Stimulated activated CD8-positive, alpha-beta memory T cell treated with anti-CD3 and anti-CD28 coated beads, Interleukin-7, amount 100 ng/mL, for 1 hour (primary cell): ENCODE measurements at places on chromosomes 12 and 14.

GRCh38 chr12:94240171-94240570 is 91.8 kb downstream of the PLXNC1 start:
- DNase-seq: no peak

- DNase-seq: no peak
These were observed 26.2 kb downstream of the EVL start for GRCh38 chr14:100091386-100091785.

DNA sequence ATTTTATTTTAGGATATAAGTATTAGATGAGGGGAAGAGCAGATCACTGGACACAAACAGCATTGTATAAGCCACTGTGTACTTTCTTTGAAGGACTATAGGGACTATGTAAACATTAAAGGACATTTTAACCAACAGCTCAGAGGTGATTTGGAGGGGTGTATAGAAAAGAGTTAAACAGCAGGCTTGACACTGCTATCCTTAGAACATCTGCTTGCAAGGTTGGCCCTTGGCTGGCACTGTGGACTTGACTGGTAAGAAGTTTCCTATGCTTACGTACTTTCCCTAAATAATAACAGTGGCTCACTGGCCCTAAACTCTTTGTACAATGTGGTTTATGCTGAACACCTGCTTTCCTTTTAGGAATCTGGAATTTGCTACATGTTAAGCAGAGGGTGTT is 28.7 kb downstream of the ZFYVE26 start:
- DNase-seq: no peak

DNA sequence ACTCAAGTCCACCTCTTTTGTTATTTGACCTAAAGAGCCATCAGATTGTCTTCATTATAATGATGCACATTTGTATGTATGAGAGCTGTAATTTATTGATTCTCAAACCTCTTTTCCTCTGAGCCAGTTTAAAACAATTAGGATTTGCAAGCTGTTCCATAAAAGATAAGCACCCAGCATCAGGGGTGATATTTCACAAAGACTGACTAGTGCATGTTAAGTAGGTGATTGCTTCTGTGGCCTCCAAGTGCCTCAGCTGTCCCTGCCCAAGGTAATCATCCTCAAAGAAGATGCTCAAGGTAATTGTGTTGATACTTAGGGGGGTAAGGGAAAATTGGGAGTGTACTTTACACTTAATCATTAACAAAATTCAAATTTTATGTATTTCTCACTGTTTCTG is 18.2 kb downstream of the CEP128 start:
- DNase-seq: no peak

- no peak for DNase-seq
These were observed 57.0 kb upstream of the FBRSL1 start for GRCh38 chr12:132432721-132433577.

DNA sequence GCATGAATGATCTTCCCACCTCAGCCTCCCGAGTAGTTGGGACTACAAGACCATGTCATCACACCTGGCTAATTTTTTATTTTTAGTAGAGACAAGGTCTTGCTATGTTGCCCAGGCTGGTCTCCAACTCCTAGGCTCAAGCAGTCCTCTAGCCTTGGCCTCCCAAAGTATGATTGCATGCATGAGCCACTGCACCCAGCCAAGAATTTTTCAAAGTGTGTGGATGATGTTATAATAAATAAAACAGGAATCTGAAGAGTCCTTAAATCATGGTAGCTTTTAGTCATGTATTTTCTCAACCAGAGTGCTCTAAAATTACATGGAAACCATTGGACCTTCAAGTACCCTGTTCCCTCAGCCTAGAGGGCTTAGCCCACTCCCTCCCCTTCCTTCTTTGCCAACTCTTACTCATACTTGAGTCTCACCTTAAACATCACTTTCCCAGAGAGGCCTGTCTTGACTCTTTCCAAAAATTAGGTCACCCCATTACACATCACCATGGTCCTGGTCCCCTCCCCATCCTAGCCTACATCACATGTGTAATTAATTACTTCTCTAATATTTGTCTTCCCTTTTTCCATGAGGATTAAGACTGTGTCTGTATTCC is 52.2 kb upstream of the BICDL1 start:
- DNase-seq: no peak

GRCh38 chr14:68362846-68363245 is 430.0 kb downstream of the ZFP36L1 start:
- DNase-seq: no peak

- no peak for DNase-seq
These were observed 52.2 kb upstream of the SRP54 start for GRCh38 chr14:34930591-34931091.

GRCh38 chr12:103868215-103868614 is 27.2 kb upstream of the NT5DC3 start:
- no peak for DNase-seq

DNA sequence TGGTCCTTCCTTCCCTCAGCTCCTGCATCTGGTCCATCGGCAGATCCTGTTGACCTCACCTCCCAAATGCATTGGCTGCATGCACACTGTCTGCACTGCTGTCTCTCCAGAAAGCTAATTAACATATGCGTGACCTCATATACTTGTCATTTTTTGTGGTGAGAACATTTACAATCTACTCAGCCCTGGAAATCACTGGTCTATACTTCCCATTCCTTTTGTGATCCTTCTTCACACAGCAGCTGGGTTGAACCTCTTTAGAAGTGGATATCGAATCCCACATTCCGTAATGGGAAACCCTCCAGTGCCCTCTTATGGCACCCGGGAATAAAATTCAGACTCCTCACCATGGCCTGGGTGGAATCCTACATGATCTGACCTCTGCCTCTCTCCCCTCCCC is 45.0 kb downstream of the SMOC1 start:
- no peak for DNase-seq

GRCh38 chr12:31318657-31319269 is 7.2 kb downstream of the SINHCAF start:
- no peak for DNase-seq

DNA sequence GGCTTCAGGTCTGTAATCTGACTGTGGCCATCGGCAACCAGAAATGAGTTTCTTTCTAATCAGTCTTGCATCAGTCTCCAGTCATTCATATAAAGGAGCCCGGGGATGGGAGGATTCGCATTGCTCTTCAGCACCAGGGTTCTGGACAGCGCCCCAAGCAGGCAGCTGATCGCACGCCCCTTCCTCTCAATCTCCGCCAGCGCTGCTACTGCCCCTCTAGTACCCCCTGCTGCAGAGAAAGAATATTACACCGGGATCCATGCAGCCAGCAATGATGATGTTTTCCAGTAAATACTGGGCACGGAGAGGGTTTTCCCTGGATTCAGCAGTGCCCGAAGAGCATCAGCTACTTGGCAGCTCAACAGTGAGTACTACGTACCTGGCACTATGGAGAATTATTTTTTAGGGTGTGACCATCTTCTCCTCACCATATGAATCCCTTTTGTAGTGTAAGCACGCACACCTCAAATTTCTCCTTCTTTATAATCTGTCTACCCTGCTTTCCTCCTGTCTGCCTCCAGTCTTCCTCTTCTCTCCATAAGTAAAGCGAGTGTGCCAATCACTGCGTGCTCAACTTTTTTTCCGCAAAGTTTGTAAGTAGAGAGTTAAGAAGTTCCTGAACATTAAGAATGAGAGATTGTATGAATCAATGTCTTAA is at the start of gene TPH2:
TSS of gene TPH2 (plus strand) at position 118 of the 658 bp plus-strand sequence. CDS start at position 260, 142 bp downstream.
- DNase-seq: no peak

GRCh38 chr14:69044965-69045555 is 66.0 kb upstream of the ACTN1 start:
- DNase-seq: no peak

GRCh38 chr12:79687711-79688260 is 3.0 kb downstream of the PAWR start:
- DNase-seq: no peak

DNA sequence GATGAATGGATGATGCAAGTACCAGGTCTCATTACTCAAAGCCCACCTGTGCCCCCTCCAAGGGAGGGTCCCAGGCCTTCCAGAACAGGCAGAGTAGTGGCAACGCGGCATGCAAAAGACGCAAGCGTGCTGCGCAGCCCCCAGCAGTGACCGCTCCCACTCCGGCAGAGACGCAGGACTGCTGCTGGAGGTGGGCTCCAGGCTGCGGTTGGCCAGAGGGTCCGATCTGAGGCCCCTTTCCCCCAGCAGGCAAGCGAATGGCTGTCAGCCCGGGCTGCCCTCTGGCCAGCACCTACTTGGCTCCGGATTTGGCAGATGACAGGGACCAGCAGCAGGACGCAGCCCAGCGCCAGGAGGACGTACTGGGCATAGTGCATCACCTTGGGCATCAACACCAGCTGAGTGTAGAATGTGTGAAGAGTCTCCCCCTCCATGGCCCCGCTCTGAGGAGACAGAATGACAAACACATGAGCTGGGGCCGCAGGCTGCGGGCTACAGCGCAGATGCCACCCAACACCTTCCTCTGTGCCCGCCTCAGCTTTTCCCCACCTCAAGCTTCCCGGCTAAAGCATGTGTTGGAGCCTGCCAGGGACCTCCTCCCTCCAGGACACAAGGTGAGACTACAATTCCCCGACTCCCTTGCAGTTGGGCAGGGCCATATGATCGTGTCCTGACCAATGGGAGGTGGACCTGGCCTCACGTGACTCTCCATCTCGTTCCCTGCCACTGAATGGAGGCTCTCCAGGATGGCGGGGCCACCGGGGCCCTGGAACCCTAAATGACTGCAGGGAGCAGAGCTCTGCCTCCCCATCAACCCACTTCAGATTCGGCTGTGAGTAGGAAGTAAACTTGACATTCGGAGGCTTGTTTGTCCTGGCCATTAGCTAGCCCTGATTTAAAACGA is 77.4 kb downstream of the SCARB1 start:
- DNase-seq: no peak

GRCh38 chr14:51824191-51824590 is 36.2 kb upstream of the GNG2 start:
- DNase-seq: no peak

GRCh38 chr14:92493492-92493891 is 20.1 kb upstream of the RIN3 start:
- no peak for DNase-seq

- no peak for DNase-seq
These were observed 18.5 kb upstream of the MLXIP start for GRCh38 chr12:122060081-122060501.

DNA sequence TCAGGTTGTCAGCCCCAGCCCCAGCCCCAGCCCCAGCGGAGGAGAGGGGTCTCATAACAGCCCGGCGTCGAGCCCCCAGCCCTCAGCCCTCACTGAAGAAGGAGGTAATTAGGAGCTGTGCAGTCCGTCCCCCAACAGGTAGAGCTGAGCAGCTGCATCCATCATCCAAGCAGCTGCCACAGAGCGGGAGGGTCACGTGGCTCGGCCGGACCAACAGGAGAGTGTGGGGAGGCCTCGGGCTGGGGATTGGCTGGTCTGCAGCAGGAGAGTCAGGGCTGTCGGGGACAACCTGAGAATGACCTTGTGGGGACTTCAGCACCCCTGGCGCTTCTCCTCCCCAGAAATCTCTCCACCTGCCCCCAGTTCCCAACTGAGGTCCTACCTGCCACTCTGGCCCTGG is 29.6 kb downstream of the SMUG1 start:
- DNase-seq: no peak

DNA sequence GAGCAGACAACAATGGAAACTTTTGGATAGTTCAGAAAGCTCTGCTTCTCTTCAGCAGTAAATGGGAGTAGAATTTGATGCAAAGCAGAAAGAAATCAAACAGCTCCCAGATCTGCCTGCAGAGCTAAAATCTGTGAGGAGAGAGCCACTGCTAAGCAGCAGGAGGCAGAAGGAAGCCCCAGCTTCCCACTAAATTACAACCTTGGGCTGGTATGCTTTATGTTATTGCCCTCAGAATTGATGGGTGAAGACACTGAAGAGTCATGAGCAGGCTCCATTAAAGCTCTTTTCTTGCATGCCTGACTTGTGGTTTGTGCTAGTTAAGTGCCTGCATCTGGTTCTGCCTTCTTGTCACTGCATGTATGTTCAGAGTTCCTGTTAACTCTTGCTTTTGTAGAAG is 8.4 kb downstream of the ZC2HC1C start:
- DNase-seq: no peak

GRCh38 chr14:44846232-44846824 is 115.4 kb downstream of the KLHL28 start:
- no peak for DNase-seq

- DNase-seq: no peak
These were observed 84.0 kb downstream of the BORCS5 start for GRCh38 chr12:12440784-12441428.

DNA sequence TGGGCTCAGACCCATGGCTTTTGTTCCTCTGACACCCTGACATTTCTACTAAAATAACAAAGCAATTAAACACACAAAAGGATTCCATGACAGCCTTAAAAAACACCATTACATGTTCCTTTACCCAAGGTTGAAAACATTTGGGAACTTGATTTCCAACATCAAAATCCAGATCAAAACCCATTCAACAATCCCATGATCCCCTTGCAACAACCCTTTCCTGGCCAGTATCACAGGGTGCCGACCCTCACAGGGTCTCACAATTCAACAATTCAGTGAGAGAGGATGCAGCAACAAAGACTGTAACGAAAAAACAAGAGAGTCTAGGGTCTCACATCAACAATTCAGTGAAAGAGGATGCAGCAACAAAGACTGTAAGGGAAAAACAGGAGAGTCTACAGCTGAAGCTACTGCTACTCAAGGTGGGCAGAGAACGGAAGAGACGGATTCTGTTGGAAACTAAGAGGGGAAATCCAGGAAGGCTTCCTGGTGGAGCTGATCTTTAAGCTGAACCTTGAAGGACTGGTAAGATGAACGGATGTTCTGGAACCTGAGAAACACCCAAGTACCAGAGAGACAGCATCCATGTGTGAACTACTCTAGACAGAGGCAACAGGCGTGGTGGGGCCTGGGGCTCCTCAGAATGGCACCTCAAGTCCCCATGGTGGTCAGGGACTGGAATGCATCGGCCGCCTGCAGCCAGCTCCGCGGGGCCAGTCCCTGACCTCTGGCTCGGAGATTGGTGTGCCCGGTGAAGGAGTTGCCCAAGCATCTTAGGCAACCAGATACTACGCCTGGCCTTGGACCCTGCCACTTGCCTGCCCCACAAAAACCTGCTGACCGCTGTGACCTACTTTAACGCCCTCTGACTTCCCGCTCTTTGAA is 22.7 kb upstream of the ZFP36L1 start:
- no peak for DNase-seq

DNA sequence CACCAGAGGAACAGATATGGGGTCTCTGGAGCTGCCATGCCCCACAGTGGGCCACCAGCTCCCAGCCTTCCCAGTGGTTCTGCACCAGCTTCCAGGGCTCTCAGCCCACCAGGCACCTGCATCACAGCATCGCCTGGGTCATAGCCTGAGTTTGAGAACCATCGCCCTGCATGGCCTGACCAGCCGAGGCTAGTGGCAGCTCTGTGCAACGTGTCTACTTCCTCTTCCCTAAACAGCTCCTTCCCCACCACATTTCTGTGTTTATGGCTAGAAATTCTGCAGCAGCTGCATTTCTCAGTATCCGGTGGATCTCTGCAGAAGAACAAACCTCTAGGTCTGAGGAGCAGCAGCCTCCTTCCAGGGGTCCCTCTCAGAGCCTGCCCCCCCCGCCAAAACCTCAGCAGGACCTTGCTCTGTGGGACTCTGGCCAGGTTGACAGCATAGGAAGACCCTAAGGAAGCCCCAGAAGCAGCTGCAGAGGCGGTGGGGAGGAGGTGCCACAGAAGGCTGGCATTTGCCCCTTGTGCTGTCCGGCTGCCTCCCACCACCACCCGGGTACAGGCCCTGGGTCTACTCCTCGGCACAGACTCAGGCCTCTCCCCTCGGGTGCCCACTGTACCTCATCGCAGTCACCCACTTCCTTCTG is 47.7 kb downstream of the PSMA6 start:
- no peak for DNase-seq
